Stimulated activated CD8-positive, alpha-beta memory T cell treated with anti-CD3 and anti-CD28 coated beads, Interleukin-7, amount 100 ng/mL, for 24 hours (primary cell): ENCODE measurements at places on chromosomes 6 and 20.

GRCh38 chr6:136923116-136923953 lies 1.2 kb downstream of the SLC35D3 start:
- no peak for DNase-seq

DNA sequence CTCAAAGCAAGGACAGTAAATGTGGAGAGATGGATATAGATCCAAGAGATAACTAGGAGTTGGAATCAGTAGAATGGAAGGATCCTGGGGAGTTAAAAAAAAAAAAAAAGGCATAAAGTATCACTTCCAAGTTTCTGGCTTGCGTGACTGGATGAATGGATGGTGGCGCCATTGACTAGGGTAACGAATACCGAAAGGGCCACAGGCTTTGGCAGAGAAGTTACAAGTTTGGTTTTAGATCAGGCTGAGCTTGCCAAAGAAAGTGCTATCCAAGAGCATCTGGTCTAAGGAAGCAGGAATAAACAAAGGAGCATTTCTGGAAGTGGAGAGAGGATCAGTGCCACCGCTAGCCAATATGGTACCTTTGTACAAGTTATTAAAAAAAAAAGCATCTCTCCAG lies 17.5 kb downstream of the L3MBTL1 start:
- DNase-seq, result no peak

- DNase-seq, result no peak
Measured at GRCh38 chr6:91438570-91438969, 851.7 kb upstream of the MAP3K7 start.

DNA sequence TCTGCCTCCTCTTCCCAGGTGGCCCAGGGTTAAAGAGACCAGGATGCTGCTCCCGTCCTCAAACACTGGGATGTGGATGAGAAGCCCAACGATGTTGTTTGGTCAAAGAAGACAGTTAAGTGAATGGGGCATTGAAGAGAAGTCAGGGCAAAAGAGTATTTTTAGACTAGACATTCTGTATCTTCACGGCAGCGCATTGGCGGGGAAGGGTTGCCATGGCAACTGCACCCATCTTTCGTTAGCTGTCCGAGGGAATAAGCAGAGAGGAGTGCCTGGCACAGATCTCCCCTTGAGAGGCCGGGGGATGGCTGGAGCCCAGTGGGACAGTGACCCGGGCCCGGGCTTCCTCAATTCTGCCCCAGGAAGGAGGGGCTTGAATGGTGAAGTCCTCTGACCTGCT lies 56.4 kb upstream of the GPR31 start:
- DNase-seq, result no peak

DNA sequence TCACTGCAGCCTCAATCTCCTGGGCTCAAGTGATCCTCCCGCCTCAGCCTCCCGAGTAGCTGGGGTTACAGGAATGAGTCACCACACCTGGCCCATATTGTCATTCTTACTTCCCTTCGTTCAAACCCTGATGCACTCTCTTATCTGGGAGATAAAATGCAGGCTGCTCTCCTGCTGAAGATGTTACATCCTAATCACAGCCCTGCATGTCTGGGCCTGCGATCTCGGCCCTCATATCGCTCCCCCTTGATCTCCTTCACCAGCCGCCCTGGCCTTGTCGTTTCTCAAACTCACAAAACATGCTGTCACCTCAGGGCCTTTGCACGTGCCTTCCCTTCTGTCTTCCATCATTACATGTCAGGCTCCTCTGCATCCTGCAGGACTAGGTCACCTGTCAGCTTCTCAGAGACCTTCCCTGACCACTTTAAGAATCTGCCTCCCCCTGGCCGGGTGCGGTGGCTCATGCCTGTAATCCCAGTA lies 8.8 kb upstream of the C20orf203 start:
- DNase-seq, result no peak
